ENCODE measurements at places on chromosomes 4 and X. TPM values are rescaled to one million over a fixed set of nuclear protein-coding genes. Genes with fewer than 3 reads are reported as not detected.

DNA sequence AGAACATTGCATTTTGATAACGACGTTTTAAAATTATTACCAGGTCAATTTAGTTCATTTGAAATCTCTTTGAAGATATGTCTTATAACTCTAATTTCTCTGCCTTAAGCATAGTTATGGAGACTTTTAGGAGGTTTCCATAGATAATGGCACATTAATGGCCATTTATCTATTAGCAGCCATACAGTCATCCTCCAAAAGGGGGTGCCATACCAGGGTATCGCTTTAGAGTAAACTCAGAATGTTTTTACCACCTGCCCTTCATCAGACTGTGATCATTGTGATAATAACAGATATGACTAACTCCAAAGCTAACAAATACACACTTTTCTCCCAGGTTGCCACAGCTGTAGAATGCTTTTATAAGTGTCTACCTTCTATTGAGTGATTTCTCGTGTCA, 461.5 kb downstream of the FSTL5 start:
- no peaks in the 10 kb centered on the region for H3K4me1 ChIP-seq
- H3K4me3 ChIP-seq: no peak overlapping the region
- no peaks in the 10 kb centered on the region for H3K36me3 ChIP-seq
- H3K27me3 ChIP-seq: no peaks in the 10 kb centered on the region

Gene PLXNA3
- 43.9 TPM for total RNA-seq

Gene F11
- 0.54 TPM for total RNA-seq

GRCh38 chrX:125953814-125954213, 212.3 kb downstream of the DCAF12L2 start:
- H3K27ac ChIP-seq: no peak overlapping the region
- DNase-seq: no peak
- no peaks in the 10 kb centered on the region for H3K36me3 ChIP-seq
- H3K4me1 ChIP-seq: no peaks in the 10 kb centered on the region
- H3K4me3 ChIP-seq: no peak overlapping the region

GRCh38 chr4:8831221-8832112, 40.2 kb downstream of the HMX1 start:
- H3K4me1 ChIP-seq: no peaks in the 10 kb centered on the region
- no peak overlapping the region for H3K27ac ChIP-seq
- H3K36me3 ChIP-seq: no peaks in the 10 kb centered on the region
- DNase-seq: peak; percentile 9
- no peaks in the 10 kb centered on the region for H3K27me3 ChIP-seq
- H3K4me3 ChIP-seq: no peak overlapping the region

DNA sequence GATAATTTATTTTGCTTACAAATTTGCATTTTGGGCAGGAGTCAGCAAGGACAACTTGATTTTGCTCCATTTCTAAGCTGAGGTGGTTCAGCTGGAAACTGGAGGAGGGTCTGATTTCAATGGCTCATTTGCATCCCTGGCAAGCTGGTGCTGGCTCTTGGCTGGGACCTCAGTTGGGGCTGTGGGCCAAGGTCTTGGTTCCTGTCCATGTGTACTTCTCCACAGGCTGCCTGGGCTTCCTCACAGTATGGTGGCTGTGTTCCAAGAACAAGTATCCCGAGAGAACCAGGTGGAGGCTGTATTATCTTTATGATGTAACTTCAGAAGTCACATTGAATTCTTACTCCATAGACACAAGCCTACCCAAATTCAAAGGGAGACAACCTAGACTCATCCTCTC, 77.0 kb upstream of the STX18 start:
- H3K4me1 ChIP-seq: no peaks in the 10 kb centered on the region
- H3K4me3 ChIP-seq: no peak overlapping the region
- H3K27me3 ChIP-seq: no peaks in the 10 kb centered on the region
- no peak for DNase-seq
- no peaks in the 10 kb centered on the region for H3K36me3 ChIP-seq
- H3K27ac ChIP-seq: no peak overlapping the region

Gene DSPP
- not detected for total RNA-seq

DNA sequence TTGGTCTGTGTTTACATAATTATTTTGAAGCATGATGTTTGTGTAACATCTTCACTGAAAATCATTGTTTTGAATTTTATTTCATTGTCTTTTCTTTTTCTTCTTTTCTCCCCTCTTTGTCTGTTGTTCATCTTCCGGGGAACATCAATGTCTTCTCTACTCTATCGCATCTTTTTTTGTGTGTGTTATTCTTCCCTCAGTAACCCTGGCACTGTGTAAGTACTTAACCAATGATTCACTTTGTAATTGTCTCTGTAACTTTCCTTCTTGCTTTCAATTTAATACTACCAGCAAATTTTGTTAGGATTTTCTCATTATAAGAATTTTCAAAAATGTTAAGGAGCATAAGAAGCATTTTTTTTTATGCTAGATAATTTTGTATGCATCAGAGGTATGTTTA, 130.8 kb downstream of the PDLIM5 start:
- DNase-seq: no peak
- no peak overlapping the region for H3K27ac ChIP-seq
- H3K4me1 ChIP-seq: no peaks in the 10 kb centered on the region

DNA sequence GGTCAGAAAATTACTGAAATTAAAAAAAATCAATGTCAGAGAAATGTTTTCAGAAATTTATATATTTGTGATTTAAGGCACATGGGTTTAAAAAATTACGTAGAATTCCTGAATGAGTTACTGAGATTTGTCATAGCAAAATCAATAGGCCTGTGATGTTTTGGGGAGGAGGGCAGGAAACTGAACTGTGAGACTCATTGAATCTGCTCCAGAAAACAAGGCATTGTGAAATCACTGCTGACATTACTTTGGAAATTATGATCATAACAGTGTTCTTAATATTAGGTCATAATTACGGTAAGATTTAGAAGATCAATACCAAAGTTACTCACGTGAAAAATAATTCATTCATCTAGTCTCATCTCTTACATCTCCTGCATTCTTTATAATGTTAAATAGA, 5.3 kb downstream of the FGF5 start:
- no peaks in the 10 kb centered on the region for H3K4me1 ChIP-seq
- peaks cover 15% of the 10 kb centered on the region for H3K27me3 ChIP-seq
- no peaks in the 10 kb centered on the region for H3K36me3 ChIP-seq

- no peaks in the 10 kb centered on the region for H3K4me1 ChIP-seq
- no peak for DNase-seq
- no peaks in the 10 kb centered on the region for H3K36me3 ChIP-seq
These were observed 115.2 kb downstream of the ENPP6 start for GRCh38 chr4:184102488-184102887.

- DNase-seq: no peak
- no peaks in the 10 kb centered on the region for H3K36me3 ChIP-seq
- no peak overlapping the region for H3K27ac ChIP-seq
These were observed 1099.4 kb upstream of the IGFBP7 start for GRCh38 chr4:58209551-58209950.

- no peak overlapping the region for H3K4me3 ChIP-seq
- H3K27ac ChIP-seq: no peak overlapping the region
- DNase-seq: no peak
These were observed 77.1 kb upstream of the LSM6 start for GRCh38 chr4:146098397-146098796.

DNA sequence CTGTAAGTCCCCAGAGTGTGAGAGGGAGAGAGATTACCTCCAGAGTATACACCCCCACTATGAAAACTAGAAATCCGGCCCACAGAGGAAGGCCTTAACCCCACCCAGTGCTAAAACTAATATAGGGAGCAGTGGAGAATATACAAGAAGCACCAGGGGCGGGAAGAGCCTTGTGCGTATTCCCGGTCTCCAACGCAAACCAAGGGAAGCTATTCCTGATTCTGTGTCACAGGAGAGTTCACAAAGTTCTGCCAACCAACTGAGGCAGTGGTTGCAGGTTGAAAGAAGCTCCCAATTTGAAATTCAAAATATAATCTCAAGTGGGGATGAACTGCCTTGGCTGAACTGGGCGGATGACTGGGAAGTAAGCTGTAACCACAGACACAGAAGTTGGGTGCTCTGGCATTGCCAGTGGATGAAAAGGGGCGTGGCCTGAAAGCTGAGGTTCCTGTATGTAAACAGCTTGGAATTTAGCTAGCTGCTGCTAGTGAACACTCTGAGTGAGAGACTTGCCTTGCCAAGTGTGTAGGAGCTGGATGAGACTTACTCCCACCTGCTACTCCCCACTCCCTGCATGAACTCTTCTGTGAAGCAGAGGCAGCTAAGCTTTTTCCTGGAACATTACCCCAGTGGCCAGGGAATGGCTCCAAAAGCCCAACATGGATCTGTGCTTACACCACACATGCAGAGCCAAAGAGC, 32.7 kb downstream of the ELF2 start:
- H3K36me3 ChIP-seq: no peaks in the 10 kb centered on the region
- H3K27me3 ChIP-seq: no peaks in the 10 kb centered on the region
- DNase-seq: peak; percentile 27
- no peak overlapping the region for H3K27ac ChIP-seq

Gene CLTRN
- total RNA-seq: not detected

DNA sequence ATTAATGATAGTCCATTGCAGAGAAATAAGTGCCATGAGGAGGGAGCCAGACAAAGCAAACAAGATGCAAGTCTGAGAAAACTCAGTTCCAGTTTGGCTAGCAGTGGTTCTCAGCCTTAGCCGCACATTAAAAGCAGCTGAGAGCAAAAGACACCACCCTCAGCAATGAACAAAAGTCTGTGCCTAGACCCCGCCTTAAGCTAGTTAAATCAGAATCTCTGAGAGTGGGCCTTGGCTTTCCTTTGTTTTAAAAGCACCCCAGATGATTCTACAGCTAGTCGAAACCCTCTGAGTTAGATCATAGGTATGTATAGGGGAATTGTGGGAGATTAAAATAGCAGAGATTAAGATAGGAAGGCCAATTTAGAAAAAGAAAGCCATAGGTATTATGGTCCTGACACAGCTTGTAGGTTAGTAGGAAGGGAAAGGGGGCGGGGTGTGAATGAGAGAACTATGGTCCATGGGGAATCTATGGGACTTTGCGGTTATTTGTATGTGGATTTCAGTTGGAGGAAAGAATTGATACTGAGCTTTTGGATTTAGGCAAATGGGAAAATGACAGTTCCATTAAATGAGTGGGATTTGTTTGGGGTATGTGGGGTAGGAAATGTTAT, 12.0 kb downstream of the SPRY1 start:
- H3K4me3 ChIP-seq: no peak overlapping the region
- no peak for DNase-seq
- no peaks in the 10 kb centered on the region for H3K4me1 ChIP-seq
- no peaks in the 10 kb centered on the region for H3K27me3 ChIP-seq
- H3K36me3 ChIP-seq: no peaks in the 10 kb centered on the region
- H3K27ac ChIP-seq: no peak overlapping the region

- no peaks in the 10 kb centered on the region for H3K4me1 ChIP-seq
- no peaks in the 10 kb centered on the region for H3K27me3 ChIP-seq
- H3K27ac ChIP-seq: no peak overlapping the region
- no peaks in the 10 kb centered on the region for H3K36me3 ChIP-seq
- no peak for DNase-seq
- no peak overlapping the region for H3K4me3 ChIP-seq
These were observed 32.8 kb downstream of the NPY2R start for GRCh38 chr4:155241225-155241624.

GRCh38 chrX:145393702-145394235, 146.5 kb downstream of the SPANXN1 start:
- no peaks in the 10 kb centered on the region for H3K27me3 ChIP-seq
- H3K27ac ChIP-seq: no peak overlapping the region
- no peaks in the 10 kb centered on the region for H3K36me3 ChIP-seq
- no peak overlapping the region for H3K4me3 ChIP-seq
- DNase-seq: no peak

- peak overlapping the region; percentile 22 for H3K4me3 ChIP-seq
- H3K36me3 ChIP-seq: no peaks in the 10 kb centered on the region
- H3K27me3 ChIP-seq: peaks cover 17% of the 10 kb centered on the region
- no peaks in the 10 kb centered on the region for H3K4me1 ChIP-seq
These were observed 1.2 kb downstream of the ARHGAP6 start for GRCh38 chrX:11664211-11665167.

DNA sequence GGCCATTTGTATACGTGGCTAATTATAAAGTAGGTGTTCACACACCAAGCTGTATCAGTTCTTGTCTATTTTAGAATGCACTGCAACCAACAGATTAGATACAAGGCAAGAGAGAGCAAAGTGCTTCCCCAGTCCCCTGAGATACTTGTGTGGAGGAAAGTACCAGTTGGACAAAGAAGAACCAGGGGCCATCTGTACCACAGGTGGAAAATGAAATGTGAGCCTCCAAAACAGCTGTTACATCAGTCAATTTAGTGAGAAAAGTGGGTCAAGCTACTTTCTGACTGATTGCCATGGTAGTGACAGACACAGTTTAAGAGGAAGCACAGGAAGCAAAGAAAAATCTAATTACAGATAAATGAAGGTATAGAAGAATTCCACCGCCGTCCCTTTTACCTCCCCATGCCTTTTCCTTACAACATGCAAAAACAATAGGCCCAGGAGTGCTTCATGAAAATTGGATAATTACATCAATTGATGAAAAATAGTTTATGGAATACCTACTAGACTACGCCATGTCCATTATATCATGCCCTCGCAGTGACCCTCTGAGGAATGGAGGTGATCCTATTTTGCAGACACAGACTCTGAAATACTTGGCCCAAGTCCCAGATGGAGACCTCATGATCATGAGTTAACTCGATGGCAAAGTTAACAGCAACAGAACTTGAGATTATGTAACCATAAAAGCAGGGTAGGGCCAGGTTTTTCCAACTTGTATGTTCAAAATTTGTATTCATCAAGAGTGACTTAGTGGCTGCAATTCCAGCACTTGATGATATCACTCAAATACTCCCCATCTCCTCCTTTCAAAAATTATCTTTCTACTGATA, 15.8 kb downstream of the SMPX start:
- H3K36me3 ChIP-seq: no peaks in the 10 kb centered on the region
- no peak for DNase-seq
- no peaks in the 10 kb centered on the region for H3K27me3 ChIP-seq
- H3K4me3 ChIP-seq: no peak overlapping the region

GRCh38 chr4:159910721-159911120, 807.8 kb downstream of the RAPGEF2 start:
- H3K27me3 ChIP-seq: no peaks in the 10 kb centered on the region
- no peaks in the 10 kb centered on the region for H3K4me1 ChIP-seq
- DNase-seq: no peak
- H3K36me3 ChIP-seq: no peaks in the 10 kb centered on the region

- no peak overlapping the region for H3K27ac ChIP-seq
- H3K36me3 ChIP-seq: no peaks in the 10 kb centered on the region
- no peaks in the 10 kb centered on the region for H3K4me1 ChIP-seq
- DNase-seq: peak; percentile 57
- no peaks in the 10 kb centered on the region for H3K27me3 ChIP-seq
These were observed 60.8 kb downstream of the ZNF732 start for GRCh38 chr4:244471-244870.

DNA sequence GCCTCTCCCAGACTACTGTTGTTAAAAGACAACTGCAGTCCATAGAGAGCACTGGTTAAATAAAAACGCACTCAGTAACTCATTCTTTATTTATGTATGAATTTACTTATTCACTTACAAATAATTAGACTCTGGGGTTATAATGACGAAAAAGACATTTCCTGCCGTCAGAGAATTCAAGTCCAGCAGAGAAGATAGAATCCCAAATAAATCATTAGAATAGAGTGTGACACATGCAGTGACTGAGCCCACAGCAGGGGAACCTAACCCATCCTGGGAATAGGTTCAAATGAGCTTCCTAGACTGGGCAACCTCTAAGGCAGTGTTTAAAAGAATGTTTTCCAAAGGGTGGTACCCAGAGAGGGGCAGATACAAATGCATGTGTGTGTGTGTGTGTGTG, 53.9 kb downstream of the FGFBP1 start:
- no peak overlapping the region for H3K27ac ChIP-seq
- H3K4me1 ChIP-seq: no peaks in the 10 kb centered on the region
- no peak overlapping the region for H3K4me3 ChIP-seq

Gene ESX1
- not detected for total RNA-seq

GRCh38 chr4:31949045-31949444, 1228.9 kb downstream of the PCDH7 start:
- no peaks in the 10 kb centered on the region for H3K4me1 ChIP-seq
- no peak overlapping the region for H3K27ac ChIP-seq
- DNase-seq: no peak
- no peak overlapping the region for H3K4me3 ChIP-seq
- no peaks in the 10 kb centered on the region for H3K27me3 ChIP-seq
